ENCODE measurements at places on chromosomes 4 and X.
A peak's percentile ranks its signal among the peaks of the same experiment; 100 is the strongest.

- DNase-seq = no peak
Measured at GRCh38 chr4:93303440-93303839, 525.1 kb upstream of the ATOH1 start.

DNA sequence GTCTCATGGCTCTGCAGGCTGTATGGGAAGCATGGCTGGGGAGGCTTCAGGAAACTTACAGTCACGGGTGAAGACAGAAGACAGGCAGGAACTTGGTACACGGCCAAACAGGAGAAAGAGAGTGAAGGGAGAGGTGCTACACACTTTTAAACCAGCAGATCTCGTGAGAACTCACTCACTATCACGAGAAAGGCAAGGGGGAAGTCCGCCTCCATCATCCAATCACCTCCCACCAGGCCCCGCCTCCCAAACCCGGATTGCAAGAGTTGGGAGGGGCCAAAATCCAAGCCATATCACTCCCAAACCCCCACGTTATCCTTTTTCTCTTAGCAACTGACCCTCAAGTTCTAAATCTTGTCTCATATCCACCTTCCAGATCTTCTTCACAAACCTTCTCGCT, 1710.5 kb upstream of the TENM3 start:
- DNase-seq = no peak

DNA sequence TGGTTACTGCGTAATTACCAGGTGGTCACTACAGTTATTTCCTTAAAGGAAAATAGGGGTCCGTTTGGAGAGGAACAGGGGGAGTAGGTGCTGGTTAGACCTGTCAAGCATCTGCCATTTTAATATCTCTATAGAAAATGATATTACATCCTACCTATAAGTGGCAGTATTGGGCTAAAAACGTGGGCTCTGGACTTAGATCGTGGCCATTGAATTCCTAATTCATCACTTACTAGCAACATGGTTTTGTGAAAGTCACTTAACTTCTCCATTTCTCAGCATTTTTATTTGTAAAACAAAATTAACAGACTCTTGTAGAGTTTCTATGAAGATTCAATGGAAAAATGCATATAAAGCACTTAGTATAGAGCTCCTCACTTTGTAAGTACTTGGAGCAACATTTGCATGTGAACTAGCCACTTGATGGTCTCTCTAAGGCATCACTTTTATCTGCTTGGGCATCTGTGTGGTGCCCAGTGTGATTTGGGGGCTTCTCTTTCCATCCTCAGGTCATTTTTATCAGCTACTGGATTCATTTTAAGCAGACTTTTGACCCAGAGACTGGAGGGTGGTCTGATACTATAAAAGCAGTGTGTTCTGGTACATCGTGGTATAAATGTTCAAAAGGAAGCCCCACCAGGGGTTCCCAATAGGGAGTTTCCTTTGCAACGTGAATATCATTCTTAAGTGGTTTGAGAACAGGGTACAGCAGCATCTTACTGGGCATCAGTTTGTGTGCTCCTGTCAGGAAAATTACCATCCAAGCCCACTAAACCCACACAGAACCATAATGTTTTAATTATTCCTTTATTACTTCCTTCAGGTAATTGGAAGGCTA, 42.7 kb upstream of the RASSF6 start:
- no peak for DNase-seq

DNA sequence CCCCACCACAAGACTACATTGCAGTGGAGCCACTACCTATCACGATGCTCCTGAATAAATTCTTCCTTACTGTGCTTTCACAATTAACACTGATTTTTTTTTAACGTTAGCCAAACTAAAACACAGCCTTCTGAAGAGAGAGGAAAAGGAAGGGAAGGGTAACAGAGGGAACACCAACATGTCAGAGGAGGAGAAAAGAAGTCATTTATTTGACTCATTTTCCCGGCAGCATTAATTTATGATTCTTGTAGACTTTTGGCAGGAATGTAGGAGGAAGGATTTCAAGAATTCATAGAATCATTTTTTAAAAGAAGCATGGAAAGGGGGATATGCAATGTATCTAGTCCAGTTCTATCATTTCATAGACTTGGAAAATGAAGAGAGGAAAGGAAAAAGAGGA, 74.3 kb upstream of the IQCM start:
- no peak for DNase-seq

GRCh38 chr4:111754003-111754402, 391.3 kb upstream of the FAM241A start:
- DNase-seq = no peak

DNA sequence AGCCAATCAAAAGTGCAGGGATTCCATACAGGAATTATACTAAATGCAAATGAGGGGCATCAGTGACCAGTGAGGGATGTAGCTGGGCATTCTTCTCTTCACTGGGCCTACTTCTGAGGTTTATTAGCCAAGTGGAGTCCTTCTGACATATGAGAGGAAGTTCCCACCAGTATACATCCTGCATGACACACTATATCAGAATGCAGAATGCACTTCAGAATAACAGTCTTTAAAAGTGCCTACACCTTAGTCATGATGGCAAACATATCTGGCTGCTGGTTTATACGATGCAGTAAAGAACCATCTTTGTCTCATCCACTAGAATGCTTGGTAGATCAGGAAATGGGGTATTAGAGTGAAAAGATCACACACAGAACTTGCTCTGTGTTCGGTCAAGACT, 180.3 kb upstream of the PPARGC1A start:
- no peak for DNase-seq

- DNase-seq = no peak
Measured at GRCh38 chr4:162016219-162016618, 147.6 kb downstream of the FSTL5 start.

DNA sequence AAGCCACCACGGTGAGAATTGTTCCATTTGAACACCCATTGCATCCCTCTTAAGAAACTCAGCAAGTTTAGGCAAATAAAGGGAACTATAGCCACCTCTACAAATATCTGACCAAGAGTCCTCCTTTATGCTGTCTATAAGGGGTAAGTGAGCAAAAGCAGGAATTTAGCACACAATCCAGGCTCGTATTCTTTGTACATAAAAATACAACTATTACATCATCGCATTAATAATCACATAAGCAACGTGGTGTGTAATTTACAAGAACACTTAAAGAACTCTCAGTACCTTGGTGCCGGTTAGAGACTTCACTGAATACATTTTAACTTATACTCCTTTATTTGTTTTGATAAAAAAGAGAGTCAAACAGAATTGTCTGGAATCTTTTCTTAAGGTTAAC, 38.8 kb downstream of the PALLD start:
- DNase-seq = no peak

GRCh38 chr4:25930731-25931354, 16.8 kb downstream of the SMIM20 start:
- no peak for DNase-seq

- DNase-seq = no peak
Measured at GRCh38 chr4:45776146-45776545, 347.7 kb downstream of the GABRG1 start.

DNA sequence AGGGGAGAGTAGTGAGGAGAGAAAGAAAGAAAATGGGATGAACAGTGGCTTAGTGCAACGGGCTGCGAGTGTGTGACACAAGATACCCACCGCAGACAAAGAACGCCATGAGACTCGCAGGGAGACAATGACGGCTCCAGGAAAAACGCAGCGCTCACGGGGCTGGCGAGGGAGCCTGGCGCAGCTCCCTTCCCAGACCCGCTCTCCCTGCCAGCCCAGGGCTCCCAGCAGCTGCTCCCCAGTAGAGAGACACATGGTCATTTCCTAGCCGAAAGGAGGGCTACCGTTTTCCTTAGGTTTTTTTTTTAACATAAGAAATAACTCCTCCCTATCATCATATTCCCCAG, 149.5 kb downstream of the MAML3 start:
- no peak for DNase-seq

- no peak for DNase-seq
Measured at GRCh38 chrX:125778261-125778660, 387.8 kb downstream of the DCAF12L2 start.

GRCh38 chrX:56728752-56729151, 291 bp upstream of the NBDY start:
- DNase-seq = peak; percentile 43

DNA sequence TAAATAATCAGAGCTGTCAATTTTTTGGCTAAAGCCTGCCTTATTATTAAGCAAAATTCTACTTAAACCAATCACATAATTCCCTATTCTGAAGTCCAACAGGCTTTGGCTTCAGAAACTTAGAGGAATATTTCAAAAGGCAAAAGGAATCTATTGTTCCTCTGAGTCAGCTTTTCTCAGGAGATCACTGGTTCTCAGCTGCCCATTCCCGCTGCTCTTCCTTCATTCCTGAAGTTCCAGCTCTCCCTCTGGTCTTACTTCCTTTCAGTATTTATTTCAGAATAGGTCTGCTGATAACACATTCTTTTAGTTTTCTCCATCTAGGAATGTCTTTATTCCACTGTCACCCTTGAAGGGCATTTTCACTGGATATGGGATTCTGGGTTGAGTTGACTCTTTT, 133.7 kb downstream of the SOWAHB start:
- no peak for DNase-seq

DNA sequence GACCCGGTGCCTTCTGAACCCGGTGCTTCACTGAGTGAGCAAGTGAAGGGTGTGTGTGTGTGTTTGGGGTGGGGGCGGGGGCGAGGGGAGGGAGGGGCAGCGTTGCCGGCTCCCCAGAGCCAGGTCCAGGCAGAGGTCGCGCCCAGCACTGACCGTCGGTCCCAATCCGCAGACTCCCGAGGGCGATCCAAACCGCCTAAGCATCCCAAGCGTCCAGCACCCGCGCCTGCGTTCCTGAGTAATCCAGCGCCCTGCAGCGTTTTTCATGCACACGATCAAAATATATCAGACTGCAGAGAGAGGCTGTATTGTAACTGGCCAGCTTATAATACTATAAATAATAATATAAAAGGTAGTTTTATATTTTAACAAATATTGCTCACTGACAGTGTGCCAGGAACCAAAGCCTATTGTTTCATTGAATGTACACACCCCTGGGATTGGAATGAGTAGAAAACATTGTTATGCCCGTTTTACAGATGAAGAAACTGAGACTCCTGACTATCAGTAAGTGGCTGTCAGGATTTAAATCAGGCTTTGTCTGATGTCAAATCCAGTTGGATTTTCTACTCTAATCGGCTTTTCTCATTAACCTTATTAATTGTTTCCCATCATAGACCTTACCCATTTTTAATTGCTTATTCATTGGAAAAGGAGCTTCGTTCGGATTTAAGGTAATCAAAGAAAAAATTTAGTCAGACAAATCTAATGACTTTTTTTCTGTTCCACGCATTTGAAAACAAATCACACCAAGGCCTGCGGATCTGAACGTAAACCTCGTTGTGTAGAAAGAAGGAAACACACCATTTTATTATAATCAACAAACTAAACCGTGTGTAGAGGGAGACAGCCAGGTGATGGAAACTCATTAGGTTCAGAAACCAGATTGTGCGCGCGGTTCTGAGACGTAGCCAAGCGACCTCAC, 4.0 kb upstream of the NKX3-2 start:
- DNase-seq = no peak

GRCh38 chr4:117700111-117700892, 334.0 kb upstream of the NDST3 start:
- no peak for DNase-seq

GRCh38 chrX:125293850-125294780, 25.6 kb upstream of the TEX13C start:
- DNase-seq = no peak

GRCh38 chrX:30259927-30260326, 13.0 kb downstream of the MAGEB1 start:
- DNase-seq = no peak

GRCh38 chr4:142886566-142886965, 40.5 kb upstream of the INPP4B start:
- no peak for DNase-seq

- no peak for DNase-seq
Measured at GRCh38 chrX:29478336-29479069, 736.9 kb upstream of the MAGEB2 start.

Data from activated CD4-positive, alpha-beta T cell treated with anti-CD3 and anti-CD28 coated beads for 4 hours (primary cell).